Stimulated activated CD8-positive, alpha-beta memory T cell treated with anti-CD3 and anti-CD28 coated beads, Interleukin-7, amount 100 ng/mL, for 24 hours (primary cell): ENCODE measurements at places on chromosomes 11 and 22.

GRCh38 chr22:27438271-27438980, 363.1 kb downstream of the MN1 start:
- no peak for DNase-seq

GRCh38 chr11:58582437-58582836, 3.6 kb downstream of the ZFP91 start:
- no peak for DNase-seq

DNA sequence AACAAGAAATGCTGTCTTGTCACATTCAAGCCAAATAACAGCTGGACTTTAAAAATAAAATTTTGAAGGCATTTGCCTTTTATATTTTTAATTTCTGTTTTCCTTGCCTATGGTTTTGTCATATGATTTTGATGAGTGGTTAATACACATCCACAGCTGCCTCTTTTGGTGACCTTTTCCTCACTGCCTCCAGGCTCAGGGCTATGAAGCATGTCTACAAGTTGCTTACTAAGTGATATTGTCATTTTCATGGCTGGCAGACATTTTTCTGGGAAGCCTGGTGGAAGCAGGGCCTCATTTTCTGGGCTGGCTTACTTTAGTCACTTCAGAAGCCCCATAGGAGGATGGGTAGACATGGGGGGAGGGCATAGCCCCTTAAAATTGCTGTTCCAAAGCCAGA, 344.9 kb downstream of the SOX6 start:
- DNase-seq: no peak

GRCh38 chr11:85115798-85116197, 511.3 kb downstream of the DLG2 start:
- DNase-seq: no peak

GRCh38 chr11:75949023-75949672, 134.1 kb downstream of the UVRAG start:
- no peak for DNase-seq

DNA sequence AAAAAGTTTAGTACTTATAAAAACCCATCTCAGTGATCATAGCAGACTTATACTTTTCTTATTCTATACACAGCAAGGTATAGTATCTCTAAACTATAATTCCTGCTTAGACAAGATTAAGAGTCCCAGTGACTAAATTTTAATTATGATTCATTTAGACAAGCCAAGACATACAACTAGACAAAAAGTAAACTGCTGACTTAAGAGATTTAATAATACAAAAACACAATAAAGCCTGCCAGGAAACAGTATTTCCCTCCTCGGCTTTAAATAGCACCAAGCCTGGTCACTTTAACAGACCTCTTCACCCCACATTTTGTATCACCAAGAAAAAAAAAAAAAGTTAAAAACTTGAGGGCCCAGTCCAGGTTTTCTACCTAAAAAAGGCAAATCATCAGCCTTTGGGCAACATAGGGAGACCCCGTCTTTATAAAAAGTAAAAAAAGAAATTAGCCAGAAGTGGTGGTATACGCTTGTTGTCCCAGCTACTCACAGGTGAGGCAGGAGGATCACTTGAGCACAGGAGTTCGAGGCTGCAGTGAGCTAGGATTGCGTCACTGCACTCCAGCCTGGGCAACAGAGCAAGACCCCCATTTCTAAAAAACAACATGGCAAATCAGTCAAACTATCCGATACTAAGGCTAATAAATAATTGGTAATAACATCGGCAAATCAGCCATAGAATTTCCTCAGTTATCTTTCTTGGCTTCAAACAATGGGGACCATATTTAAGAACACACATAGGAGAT, 53.8 kb downstream of the SIK3 start:
- no peak for DNase-seq

- DNase-seq: no peak
These were observed 77.5 kb upstream of the SEPTIN5 start for GRCh38 chr22:19636696-19637407.

- DNase-seq: no peak
These were observed 3.4 kb downstream of the SCGB1D4 start for GRCh38 chr11:62295504-62295903.
